Epithelial cell of esophagus (primary cell): ENCODE measurements at places on chromosomes 16 and 17.

DNA sequence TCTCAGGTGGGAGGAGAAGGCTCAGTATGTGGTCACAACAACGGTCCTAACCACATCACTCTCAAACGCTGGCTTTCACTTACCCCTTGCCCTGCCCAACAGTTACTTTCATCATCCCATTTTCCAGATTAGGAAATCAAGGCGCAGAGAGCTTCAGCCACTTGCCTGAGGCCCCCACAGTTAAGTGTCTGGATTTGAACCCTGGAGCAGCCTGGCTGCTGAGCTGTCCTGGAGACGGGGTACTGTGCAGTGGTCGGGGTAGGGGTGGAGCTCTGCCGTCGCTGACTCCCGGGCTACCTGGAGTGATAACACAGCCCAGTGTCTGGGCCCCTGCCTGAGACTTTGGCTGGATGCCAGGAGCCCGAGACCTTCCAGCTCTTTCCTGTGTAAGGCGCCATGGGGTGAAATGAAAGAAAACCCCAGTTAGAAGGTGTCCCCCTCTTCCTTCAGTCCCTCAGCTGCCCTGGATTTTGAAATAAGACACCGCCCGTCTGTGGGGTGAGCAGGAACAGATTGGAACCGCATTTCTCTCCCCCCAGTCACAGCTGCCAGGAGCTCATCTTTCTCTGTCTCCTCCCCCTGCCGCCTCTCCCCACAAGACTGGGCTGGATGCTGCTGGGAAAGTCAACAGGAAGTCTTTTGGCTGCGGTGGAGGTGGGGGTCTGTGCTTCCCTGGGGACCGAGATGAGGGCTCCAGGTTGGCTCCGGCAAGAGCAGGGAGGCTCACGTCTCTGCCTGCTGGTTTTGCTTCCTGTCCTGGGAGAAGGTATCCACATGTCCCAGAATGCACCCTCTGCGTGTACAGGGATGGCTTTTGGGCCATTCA, 280.2 kb downstream of the SEC14L1 start:
- peak; percentile 77 for DNase-seq

DNA sequence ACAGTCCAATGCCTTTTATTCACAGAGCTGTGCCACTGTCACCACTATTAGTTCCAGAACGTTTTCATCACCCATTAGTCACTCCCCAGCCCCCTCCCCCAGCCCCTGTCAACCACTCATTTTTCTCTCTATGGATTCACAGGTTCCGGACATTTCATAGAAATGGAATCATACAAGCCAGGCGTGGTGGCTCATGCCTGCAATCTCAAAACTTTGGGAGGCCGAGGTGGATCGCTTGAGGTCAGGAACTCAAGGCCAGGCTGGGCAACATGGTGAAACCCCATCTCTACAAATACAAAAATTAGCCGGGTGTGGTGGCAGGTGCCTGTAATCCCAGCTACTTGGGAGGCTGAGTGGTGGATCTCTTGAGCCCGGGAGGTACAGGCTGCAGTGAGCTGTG, 759 bp upstream of the PAM16 start:
- DNase-seq = peak; percentile 65

DNA sequence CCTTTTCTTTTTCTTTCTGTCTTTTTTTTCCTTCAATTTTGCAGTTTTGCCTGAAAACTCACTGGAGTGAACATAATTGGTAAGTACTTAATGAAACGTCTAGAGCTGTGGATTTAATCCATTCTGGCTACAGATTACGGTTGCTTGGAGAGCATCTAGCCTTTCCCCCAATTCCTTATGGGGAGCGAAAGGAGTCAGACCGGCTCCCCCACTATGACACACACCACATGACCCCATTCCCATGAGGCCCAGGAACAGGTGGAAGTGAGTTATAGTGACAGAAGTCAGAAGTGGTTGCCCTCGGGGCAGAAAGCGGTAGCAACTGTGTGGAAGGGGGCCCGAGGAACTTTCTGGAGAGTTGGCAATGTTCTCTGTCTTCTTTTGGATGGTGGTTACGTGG, 41.2 kb downstream of the EMP2 start:
- peak; percentile 65 for DNase-seq

- peak; percentile 13 for DNase-seq
These were observed 87.0 kb downstream of the HELZ start for GRCh38 chr17:67157732-67158639.

- DNase-seq = peak; percentile 70
These were observed 11.1 kb downstream of the RAB40B start for GRCh38 chr17:82687375-82687861.

DNA sequence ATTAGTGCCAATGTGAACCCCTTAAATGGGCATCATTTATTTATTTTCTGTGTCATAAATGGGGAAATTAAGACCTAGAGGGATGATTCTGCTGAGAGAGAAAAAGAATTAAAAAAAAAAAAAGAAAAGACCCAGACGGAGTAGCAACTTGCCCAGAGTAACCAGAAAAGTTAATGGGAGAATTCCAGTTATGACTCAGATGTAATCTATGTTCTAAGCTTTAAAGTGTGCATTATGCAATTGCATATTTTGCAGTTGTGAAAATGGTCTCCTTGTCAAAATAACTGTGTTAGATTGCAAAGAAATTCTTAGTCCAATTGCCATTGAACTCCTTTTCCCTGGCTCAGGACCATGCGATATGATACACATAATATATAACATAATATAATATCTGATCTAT, 38.6 kb upstream of the TBX2 start:
- peak; percentile 78 for DNase-seq

- DNase-seq = no peak
These were observed 41.7 kb downstream of the SLC5A11 start for GRCh38 chr16:24887472-24887871.

- peak; percentile 23 for DNase-seq
These were observed 14.9 kb downstream of the ENPP7 start for GRCh38 chr17:79745641-79746105.

DNA sequence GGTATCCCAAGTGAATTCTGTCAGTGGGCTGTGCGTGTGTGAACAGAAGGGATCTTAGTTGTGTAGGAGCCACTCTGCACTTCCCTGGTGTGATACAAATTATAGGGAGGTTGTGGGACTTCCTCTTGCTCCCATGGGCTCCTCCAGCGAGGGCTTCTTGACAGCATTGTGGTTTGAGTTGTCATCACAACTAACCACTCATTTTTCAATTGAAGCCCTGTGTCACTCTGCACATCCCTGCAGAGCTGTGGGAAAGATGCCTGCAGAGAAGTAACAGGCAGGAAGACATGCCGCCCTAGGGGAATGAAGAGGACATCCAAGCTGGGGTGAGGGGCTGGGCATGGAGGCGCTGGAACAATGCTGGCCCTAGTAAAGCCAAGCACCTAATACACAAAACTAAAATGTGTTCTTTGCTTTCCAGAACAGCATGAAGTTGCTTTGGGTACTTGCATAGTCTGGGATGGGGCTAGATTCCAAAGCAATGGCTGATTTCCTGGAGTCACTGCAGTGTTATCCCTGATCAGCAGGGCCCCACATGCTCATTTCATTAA, 692.5 kb downstream of the TOX3 start:
- DNase-seq = no peak

DNA sequence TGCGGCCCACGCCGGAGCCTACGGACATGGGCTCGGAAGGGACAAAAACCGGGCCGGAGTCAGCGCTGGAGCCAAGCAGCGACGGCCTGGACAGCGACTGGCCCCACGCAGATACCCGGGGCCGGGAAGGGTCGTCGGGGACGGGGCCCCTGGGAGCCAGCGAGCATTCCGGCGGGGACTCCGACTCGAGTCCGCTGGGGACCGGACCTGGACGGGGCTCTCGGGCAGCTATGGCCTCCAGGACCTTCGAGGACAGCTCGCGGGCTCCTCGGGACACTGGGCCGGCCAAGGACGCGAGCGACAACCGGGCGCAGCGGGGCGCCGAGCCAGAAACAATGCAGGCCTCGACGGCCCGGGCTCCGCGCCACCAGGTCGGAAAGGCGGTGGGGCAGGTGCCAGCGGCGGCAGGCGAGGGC, 1.0 kb downstream of the MYO15B start:
- no peak for DNase-seq

GRCh38 chr17:31653691-31654090, 205.4 kb downstream of the COPRS start:
- no peak for DNase-seq

- peak; percentile 24 for DNase-seq
These were observed 85.1 kb downstream of the RGS9 start for GRCh38 chr17:65222214-65222738.

DNA sequence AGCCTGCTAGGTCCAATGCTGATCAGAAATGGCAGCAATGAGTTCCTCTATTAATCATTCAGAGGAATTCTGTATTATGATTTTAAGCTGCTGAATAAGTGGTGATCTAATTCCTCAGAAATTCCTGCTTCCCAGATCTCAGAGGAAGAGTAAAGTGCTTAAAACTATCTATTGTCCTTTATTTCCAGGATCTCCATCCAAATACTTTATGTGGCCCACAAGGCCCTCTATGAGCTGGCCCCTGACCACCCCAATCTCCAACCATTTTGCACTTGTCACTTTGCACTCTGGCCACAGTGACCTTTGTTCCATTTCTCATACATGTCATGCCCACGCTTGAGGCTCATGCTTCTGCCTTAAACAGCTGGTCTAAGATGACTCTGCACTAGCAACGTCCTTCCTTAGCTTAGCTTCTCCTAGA, 93.7 kb downstream of the CA10 start:
- peak; percentile 54 for DNase-seq

DNA sequence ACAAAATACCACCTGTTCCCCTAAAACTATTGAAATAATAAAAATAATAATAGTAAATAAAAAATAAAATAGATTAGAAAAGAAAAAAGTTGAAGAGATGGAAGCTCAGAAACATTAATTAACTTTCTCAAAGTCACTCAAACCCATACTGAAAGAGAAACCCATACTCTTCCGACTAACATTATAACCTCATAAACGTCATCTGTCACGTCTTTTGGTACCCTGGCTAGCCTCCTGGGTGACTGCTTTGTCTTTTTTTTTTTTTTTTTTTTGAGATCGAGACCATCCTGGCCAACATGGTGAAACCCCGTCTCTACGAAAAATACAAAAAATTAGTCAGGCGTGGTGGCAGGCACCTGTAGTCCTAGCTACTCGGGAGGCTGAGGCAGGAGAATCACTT, 7.6 kb downstream of the SLFN12L start:
- no peak for DNase-seq

DNA sequence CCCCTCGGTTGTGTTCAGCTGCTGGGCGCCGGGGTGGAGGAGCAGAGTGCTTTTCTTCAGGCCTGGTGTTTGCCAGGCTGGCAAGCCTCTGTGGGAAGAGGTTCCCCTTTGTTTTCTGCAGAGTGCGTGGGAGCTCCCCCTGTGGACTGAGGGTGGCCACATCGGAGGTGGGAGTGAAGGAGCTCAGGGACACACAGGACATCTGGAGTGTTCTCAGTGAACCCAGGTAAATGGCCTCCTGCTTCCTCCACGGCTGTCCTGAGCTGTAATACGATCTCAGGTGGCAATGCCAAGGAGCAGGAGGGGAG, 39.2 kb upstream of the IRF8 start:
- DNase-seq = no peak

DNA sequence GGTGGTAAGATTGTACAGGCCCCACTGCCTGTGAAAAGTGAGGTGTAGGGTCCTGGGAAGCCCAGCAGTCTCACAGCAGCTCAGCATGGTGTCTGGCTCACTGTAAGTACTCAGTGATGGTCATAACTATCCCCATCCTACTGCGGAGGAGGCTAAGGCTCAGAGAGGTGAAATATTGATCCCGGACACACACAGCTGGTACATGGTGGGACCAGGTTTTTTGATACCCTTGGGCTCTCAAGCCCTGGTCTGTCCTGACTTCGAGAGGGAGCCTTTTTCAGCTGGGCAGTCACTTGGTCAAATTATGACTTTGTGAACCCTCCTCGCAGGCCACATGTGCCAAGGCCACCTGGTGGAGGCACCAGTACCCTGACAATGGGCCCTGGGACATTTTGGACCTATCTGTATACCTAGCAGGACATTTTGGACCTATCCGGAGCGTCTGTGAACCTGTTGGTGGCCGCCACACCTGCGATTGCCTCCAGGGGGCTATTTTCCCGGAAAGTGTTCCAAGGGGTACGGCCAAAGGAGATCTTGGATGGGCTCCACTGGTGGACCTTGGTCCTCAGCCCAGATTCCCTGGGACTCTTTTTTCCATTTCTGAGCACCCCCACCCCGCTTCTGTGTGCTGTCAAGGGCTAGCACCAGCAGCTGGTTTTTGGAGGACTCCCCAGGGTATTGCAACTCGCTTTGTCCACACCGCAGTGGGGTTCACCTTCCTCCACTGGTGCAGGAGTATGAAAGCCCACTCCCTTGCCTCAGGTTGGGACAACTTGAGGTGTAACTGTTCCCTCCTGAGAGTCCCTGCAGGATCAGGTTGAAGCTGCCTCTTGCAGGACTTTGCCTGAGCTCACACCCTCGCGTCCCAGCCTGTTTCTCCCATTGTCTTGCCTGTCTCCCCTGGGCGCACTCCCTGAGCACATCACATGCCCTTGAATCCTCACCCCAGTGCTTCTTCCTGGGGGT, 83.6 kb upstream of the NKD1 start:
- no peak for DNase-seq

DNA sequence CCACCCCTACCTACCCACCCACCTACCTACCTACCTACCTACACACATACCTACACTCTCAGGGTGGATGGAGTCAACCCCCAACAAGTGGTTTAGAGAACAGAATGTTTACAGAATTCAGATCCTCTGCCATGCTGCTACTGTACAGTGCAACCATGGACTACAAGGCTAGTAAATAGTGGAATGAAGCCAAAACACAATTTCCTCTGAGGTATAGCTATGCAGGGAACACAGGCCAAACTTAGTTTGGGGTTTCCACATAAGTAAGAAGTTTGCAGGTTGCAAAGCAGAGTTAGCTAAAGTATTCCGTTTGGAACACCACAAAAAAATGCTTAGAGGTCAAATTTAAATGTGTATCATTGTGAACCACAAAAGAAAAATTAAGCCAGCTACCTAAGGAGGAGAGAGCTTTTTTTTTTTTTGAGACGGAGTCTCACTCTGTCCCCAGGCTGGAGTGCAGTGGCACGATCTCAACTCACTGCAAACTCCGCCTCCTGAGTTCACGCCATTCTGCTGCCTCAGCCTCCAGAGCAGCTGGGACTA, 2.7 kb upstream of the AP1G1 start:
- no peak for DNase-seq

DNA sequence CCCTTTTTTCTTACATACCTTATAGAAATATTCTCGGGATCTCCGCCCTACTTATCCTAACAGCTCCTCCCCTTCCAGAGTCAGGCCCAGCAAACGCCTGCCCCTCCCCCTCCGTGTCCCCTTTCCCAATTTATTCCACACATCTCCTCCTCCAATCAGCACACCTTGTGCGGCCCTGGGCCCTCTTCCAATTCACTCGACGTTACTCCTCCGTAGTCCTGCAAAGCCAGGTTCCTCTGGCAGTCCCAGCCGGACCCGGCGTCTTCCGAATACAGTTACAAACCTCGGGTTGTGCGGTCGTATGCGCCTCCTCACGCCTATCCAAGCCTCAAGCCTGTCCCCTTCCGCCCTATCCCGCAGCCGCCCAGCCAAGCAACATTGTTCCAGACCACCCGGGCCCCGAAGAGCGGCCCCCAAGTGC, 677 bp downstream of the CBX1 start:
- peak; percentile 72 for DNase-seq

DNA sequence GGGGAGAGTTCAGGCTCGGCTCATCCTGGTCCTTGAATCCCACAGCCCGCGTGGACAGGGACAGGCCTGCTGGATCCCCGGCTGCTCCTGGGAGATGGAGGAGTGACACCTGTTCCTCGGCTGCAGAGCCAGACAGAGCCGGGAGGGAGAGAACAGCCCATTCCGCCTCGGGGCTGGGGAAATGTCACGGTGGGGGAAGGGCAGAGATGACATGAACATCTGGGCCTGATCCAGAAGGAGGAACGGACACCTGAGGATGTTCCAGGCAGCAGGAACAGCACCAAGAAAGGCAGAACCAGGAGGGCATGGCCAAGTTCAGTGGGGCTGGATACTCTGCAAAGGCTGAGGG, 2.1 kb downstream of the ZNF764 start:
- DNase-seq = no peak
